ENCODE measurements at places on chromosomes 5 and 9. TPM values are rescaled to one million over a fixed set of nuclear protein-coding genes. Genes with fewer than 3 reads are reported as not detected.
A peak's percentile ranks its signal among the peaks of the same experiment; 100 is the strongest.

GRCh38 chr9:120387257-120388002, 192.5 kb downstream of the CDK5RAP2 start:
- no peak for DNase-seq

DNA sequence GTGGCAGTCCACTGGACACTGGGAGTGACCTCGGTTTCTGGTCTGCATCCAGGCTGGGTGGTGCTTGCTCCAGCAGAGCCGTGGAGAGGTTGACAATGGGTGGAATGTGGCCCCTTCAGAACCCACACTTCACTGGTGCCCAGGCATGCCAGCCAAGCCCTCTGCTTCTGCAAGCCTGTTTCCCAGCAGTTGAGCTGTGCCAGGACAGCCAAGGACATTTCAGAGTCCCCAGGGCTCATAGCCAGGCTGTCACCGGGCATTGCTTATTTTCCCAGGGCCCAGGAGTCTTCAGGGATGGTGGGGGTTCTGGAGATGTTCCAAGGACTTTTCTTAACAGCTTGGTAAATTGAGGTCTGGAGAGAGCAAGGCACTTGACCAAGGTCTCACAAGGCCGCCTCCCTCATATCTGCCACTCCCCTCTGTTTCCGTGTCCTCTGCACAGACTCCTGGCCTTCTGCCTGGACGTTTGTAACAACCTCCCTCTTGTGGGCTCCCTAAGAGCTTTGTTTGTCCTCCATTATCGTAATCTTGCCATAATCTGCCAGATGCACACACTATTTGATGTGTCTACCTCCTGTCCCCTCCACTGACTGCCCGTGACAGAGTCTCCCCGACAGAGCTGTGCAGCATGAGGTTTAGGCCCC, 3.8 kb upstream of the NDST1 start:
- DNase-seq = peak; percentile 63

DNA sequence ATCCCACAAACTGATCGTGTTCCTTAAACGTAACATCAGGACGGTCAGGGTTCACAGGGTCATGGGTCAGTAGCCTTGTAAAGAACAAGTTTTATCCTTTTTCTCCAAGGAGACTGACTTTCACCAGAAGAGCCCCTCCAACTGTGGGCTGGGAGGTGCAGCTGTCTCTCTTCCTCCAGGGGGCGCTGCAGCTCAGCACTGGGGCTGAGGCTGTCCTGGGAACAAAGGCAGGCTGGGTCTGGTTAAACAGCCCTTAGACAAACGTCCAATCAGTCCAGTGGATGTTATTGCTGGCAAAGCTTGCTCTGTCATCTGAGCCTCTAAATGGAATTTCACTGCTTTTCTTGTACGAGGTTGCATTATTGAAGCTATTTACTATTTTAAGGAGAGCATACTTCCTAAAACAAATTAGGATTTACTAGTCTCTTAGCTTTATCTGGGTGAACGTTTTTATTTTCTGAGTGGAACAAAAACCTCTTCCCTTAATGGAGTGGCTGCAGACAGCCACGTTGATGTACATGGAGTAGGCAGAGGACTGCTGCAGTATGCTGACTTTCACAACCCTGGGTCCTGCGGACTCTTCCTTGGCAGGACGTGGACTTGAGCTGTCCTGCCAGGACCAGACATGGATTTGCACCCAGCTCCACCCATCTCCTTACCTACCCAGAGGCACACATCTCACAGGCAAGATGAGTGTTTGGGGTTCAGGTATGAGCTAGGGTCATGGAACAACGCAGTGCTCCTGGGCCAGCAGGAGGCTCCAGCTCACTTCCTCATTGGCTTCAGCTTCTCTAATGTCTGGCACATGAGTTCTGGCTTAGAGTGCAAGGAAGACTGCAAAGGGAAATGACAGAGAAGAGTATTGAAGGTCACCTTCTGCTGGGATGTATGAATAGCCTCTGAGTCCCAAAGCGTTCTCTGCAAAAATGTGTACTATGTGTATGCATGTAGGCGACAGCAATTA, 7.8 kb downstream of the EXOSC2 start:
- DNase-seq = peak; percentile 60

DNA sequence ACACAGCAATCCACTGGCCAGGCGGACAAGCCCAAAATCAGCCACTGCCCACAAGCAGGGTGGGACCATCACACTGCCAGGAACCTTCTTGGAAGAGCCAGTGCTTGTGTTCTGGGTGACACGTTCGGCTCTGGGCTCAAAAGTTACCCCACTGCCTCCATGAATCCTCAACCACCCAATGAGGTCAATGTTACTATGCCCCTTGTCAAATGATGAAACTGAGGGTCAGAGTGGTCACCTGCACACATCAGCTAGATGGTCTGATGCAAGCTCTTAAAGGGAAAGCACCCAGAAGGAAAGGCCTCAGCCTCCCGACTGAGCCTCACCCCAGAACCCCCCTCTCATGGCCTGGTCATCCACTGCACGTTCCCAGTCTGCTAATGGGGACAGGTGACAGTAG, 114.8 kb downstream of the VAV2 start:
- no peak for DNase-seq

DNA sequence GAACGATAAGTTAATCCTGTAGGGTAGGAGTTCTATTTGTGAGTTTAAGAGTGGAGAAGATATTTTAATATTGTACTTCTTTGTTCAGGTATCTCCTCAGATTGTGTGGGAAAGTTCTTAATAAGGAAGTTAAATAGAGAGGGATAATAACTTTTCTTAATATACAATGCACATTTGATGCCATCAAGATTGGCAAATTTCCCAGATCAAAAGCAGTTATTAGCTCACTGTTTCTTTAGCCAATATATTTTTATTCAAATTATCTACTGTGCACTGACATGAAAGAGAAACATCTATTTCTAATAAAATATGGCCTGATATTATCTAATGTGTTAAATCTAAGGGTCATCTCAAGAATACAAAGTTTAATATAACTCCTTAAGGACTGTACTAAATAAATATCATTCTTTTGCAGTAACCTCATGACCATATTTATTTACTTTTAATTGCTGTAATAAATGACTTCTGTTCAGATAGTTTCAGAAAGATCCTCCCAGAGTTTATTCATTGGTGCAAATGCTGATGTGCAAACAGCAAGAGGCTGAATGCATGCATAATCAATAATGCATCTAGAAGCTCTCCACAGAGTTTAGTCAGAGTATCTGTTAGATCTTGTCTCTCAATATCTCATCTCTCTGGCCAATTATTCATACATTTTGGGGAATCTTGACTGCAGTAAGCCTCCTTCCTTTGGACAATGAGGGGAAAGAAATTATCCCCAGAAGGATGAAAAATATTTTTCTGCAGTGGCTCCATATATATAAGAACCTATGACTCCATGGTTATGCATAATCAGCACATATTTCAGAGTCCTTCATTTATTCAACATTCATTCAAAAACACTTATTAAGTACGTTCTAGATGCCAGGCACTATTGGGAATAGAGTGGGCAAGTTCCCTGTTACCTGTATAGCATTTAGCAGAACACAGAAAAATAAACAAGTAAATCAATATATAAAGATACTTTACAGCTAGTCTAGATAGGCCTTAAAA, 85.3 kb downstream of the SPATA31D1 start:
- DNase-seq = no peak

- DNase-seq = no peak
These were observed 64.3 kb downstream of the RAPGEF1 start for GRCh38 chr9:131675437-131676022.

- no peak for DNase-seq
These were observed 42.7 kb upstream of the RETREG1 start for GRCh38 chr5:16659536-16659935.

DNA sequence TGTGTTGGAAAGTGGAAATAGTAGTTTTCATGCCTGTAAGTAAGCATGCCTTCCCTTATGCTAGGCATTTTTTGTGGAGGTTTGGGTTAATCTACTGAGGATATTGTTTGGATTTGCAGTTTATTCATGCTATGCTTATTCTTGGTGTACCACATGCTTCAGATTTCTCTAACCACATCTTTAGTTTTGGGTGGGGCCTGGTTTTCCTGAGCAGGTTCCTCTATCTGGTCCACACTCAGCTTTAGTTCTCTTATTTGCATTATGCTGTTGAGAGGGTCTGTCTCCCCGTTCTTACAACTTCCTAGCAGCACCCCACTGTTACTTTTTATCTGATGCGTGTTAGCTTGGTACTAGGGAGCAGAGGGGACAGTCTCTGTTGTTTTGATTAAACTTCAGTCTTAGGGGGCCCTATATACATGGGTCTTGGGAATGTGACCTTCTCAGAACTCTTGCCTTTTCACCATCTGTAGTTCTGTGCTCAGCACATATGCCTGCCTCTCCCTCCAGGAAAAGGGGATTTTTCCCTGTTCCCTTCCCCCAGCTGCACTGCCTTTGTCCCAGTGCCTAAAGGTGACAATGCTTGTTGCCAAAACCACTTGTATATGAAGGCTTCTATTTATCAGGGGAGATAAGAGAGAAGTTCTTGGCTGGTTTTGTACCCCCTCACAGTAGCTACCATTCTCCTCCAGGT, 10.0 kb upstream of the CAMK4 start:
- no peak for DNase-seq

DNA sequence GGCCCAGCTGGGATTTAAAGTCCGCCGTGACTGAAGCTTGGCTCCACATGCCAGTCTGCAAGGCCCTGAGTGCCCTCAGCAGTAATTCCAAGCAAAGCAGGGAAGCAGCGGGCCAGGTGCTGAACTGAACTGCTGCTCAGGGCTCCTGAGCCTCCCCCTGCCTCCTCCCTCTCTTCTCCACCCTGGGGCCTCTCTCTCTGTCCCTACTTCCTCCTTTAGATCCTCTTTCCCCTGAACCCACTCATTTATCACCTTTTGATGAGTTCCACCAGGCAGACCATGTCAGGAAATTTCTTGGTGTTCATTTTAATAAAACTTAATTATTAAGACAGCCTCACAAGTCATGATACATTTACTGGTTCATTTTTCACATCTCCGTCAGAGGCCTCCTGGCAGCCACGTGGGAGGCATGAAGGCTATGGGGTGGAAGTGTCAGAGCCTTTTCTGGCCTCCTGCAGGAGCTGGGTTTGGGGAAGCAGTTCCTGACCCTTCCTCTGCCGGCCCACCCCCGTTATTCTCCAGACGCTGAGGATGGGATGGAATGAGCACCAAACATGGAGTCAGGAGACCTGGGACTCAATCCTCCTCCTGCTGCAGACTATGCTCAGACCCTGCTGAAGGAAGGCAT, 32.2 kb upstream of the KCNIP1 start:
- no peak for DNase-seq

DNA sequence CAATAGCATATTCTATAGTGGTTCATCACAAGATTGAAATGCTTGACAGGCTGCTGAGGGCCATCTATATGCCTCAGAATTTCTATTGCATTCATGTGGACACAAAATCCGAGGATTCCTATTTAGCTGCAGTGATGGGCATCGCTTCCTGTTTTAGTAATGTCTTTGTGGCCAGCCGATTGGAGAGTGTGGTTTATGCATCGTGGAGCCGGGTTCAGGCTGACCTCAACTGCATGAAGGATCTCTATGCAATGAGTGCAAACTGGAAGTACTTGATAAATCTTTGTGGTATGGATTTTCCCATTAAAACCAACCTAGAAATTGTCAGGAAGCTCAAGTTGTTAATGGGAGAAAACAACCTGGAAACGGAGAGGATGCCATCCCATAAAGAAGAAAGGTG, 43.8 kb downstream of the GCNT1 start:
- DNase-seq = no peak

GRCh38 chr5:147287110-147287509, 52.3 kb downstream of the STK32A start:
- DNase-seq = no peak

- DNase-seq = no peak
These were observed 337.8 kb upstream of the PAPPA start for GRCh38 chr9:115815786-115816185.

- DNase-seq = peak; percentile 69
These were observed 14.4 kb upstream of the SPINK4 start for GRCh38 chr9:33225319-33226147.

DNA sequence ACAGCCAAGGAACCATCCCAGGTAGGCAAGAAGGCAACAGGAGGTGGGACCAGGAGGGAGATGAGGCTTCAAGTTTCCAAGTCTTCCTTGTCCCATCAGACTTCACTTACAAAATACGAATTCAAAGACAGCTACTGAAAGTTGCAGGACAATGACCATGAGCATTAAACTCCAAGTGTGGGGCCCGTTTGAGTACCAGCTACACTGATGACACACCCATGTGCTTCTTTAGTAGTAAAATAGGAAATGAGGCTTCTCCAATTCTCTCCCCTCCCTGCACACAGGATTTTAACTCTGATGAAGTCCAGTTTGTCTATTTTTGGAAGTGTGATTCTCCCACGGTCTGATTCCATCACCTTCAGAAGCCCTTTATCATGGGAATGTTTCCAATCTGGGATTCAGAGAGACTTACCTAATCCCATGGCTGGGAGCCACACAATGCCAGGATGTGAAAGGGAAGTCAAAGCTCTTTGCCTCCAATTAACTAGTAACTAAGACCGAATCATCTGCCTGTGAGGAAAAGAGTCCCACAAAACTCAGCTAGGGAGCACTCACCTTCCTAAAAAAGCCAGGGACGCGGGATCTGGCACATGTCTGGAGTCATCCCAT, 222.8 kb upstream of the MSX2 start:
- peak; percentile 57 for DNase-seq

- DNase-seq = no peak
These were observed 34.9 kb upstream of the BASP1 start for GRCh38 chr5:17182494-17182893.

The SMIM23 gene
- total RNA-seq = not detected

The CDO1 gene
- 0.74 TPM for total RNA-seq

The PPP3R2 gene
- not detected for total RNA-seq

The PDE4D gene
- 24.4 TPM for total RNA-seq

The SKIC3 gene
- total RNA-seq = 34.4 TPM

The PCDHGA5 gene
- 0.50 TPM for total RNA-seq

The SV2C gene
- 0.04 TPM for total RNA-seq
